ENCODE measurements at places on chromosomes 11 and 22.

DNA sequence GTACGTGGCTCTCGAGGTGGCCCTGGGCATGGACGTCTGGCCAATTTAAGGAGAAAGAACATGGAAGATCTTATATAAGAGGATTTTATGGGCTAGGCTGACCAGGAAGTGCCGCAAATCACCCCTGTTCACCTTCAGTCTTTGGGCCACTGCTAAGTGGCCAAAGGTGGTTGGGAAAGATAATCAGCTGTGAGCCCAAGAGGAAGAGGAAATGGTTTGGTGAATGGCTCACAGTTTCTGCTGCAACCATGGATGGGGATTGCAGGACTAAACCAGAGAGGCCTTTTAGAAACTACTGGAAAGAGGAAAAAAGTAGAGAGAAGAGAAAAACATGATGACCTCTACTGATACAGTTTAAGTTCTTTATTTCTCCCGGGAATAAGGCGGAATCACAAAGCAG is 96.0 kb upstream of the ARHGAP20 start:
- no peak for DNase-seq

DNA sequence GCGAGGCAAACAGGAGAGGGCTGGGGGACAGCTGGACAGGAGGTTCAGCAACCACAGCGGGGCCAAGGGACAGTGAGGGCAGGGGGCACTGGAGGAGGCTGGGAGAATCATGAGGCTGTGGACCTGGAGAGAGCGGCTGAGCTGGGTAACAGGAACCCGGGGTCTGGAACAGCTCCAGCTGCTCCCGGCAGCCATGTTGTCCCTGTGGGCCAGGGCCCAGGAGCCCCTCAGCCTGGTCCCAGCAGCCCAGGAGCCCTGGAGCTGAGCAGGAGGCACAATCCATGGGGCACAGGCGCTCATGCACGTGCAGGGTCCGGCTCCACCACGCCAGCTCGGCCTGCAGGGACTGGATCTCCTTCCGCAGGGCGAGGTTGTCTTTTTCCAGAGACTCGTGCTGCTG is 7.4 kb downstream of the BATF2 start:
- no peak for DNase-seq

DNA sequence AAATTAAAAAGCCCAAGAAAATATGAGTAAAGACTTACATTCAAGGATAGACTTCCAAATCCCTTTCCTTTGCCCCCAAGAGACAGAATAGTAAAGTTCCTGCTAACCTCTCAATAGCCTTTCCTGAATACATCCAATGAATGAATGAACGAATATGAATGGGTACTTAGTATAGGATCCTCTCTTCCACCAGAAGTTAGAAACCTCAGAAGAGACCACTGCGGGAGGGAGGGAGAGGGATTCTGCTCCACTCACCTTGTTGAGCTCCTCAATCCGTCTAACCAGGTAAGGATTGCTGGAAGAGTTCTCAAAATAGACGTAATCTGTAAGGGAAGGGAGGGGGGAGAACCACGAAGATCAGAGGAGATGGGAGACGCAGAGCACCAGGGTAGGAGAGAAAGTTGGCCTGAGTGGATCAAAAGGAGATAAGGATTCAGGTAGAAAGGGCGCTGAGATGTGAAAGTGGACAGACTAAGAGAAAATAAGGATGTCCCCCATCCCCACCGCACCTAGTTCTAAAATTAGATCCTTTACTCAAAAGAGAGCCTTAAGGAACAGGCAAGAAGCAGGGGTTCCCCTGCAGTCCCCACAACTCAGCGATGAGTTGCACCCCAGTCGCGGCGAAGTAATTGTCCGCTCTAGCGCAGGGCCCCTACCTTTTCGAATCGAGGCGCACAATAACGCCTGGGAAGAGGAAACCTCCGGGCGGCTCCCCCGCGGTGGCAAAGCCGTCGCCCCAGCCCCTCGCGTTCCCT is 1.1 kb downstream of the MTA2 start:
- no peak for DNase-seq

DNA sequence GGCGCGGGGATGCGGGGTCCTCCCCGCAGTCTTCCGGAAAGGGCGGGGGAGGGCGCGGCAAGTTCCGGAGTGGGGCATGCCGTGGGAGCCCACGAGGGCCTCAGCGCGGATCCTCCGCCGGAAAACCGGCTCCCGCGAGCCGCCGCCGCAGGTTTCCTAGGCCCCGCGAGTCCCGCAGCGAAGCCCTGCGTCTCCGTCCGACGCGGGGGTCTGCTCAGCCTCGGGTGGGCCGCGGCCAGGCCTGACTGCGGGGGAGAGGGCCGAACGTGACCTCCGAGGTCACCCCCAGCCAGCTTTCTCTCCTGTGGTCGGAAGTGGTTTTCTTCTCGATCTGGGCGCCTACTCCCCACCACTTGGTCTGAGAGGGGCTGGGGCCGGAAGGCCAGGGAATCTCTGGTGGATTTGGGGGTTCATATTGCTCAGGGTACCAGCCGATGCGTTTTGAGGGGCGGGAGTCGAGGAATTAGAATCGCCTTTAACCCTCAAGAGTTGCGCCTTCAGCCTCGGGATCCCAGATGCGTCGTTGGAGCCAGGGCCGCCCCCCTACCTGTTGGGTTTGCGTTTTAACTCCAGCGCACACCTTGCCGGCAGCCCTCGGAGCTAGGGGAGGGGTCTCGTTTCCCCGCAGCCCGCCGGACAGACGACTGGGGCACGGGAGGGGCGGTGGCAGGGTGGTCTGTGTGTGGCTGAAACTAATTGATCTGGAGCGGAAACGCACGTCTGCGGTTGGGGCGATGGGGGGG is 3.6 kb upstream of the CCND1 start:
- no peak for DNase-seq

DNA sequence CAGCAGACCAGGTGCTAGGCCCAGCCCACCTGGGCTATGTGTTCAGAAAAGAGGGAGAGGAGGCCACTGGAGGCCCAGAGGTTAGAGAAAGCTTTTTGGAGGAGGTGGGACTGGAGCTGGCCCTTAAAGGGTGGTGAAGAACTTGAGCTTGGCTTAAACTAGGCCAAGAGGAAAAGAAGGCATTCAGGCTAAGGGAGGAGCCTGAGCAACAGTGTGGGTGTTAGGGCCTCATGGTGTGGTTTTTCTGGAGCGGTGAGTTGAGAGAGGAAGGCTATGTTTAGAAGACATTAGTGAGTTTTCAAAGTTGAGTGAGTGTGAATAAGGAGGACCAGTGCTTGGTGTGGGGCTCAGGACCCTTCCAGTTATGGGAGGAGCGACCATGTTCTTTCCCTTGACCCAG is 6.2 kb downstream of the TAF6L start:
- DNase-seq = no peak

GRCh38 chr22:44272401-44272771 is 40.4 kb downstream of the SHISAL1 start:
- no peak for DNase-seq

GRCh38 chr11:65384301-65384889 is 1.9 kb upstream of the SLC25A45 start:
- no peak for DNase-seq

GRCh38 chr11:57332694-57333440 is 2.8 kb downstream of the SSRP1 start:
- DNase-seq = no peak

Data from glomerular endothelial cell (primary cell).